ENCODE measurements at places on chromosomes 7 and 10. TPM values are rescaled to one million over a fixed set of nuclear protein-coding genes. Genes with fewer than 3 reads are reported as not detected.

DNA sequence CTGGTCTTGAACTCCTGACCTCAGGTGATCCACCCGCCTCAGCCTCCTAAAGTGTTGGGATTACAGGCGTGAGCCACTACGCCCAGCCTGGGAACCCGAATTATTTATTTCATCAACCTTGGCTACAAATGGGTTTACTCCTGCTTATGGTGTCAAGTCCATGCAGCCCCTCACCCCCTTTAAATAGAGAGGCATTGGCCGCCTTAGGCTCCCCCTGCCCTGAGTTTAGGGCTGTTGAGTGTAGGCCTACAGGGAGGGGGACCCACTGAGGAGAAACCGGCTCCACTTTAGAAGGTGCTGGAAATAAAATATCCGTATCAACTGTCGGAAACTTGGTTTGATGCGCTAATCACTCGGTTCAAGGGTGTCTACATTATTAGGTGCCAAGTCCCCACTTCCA is 8.7 kb upstream of the SP8 start:
- DNase-seq, result no peak

DNA sequence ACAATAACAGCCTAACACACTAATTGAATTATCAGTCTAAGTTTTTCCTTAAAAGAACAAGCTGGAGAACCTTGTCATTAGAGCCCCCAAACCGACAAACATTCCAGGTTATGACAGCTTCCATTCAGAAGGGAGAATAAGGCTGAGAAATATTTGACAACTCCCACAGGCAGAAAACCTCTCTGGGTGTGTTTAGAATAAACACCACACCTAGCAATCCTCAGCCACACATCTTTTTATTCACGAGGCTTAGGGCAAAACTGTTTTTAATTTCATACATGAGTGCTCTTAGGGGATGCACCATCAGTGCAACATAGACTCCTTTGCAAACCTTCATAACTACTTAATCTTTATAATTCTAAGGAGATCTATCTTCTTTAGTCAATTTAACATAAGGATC is 24.2 kb downstream of the STN1 start:
- DNase-seq, result no peak

DNA sequence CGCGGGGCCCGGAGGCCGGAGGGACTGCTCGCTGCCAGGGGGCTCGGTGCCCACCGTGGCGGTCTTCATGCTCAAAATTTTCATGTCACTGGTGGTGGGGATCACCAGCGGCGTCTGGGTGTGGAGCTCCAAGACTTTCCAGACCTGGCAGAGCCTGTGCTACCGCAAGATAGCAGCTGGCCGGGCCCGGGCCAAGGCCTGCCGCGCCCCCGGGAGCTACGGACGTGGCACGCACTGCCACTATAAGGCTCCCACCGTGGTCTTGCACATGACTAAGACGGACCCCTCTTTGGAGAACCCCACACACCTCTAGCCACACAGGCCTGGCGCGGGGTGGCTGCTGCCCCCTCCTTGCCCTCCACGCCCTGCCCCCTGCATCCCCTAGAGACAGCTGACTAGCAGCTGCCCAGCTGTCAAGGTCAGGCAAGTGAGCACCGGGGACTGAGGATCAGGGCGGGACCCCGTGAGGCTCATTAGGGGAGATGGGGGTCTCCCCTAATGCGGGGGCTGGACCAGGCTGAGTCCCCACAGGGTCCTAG is 2.0 kb downstream of the FZD9 start:
- no peak for DNase-seq

GRCh38 chr10:105358911-105359310 is 717.8 kb downstream of the SORCS3 start:
- DNase-seq, result no peak

- DNase-seq, result no peak
Measured at GRCh38 chr10:49396666-49396999, 744 bp upstream of the DRGX start.

DNA sequence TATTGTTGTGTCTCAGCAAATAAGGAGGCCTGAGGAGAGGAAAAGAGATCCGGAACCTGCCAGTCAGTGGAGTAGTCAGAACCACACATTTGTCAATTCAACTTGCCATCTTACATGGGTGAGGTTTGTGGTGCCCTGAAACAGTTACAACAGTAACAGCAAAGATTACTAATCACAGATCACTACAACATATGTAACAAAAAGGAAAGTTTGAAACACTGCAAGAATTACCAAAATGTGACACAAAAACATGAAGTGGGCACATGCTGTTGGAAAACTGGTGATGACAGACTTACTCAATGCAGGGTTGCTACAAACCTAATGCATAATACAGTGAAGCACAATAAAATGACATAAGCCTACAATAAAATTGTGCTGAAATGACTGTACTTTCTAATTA is 89.4 kb downstream of the LRRN3 start:
- no peak for DNase-seq

DNA sequence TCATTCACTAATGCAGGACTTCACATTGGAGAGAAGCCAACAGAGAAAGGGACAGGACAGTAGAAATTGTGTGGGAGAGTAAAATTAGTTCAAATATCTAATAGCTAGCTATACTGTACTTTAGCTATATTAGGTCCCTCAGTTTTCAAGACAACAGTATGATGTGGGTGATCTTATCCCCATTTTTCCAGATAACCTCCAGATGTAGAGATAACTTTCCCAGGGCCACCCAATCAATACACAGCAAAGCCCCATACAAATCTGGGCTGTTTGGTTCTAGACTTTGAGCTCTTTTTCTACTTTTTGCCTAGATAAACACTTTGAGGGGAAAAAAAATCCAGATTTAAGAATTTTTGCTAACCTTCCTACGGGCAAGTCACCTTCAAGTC is 482 bp upstream of the CLDN12 start:
- no peak for DNase-seq

DNA sequence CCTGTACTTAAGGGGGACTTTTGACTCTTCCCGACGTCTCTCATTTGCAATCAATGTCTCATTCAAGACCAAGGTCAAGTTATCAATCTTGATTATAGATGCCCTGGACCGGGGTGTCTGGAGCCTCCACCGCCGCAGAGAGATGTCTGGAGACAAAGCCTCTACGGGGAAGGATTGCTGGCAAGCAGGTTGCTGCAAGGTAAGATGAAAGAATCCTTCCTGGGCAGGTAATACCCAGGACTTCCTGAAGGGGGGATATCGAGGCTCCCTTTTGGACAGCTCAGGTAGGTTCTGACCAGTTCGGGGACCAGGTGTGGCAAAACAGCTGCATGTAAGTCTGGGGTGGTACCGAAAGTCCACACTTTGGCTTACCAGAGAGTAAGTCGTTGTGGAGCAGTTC is 12.5 kb upstream of the CUX1 start:
- DNase-seq, result no peak

DNA sequence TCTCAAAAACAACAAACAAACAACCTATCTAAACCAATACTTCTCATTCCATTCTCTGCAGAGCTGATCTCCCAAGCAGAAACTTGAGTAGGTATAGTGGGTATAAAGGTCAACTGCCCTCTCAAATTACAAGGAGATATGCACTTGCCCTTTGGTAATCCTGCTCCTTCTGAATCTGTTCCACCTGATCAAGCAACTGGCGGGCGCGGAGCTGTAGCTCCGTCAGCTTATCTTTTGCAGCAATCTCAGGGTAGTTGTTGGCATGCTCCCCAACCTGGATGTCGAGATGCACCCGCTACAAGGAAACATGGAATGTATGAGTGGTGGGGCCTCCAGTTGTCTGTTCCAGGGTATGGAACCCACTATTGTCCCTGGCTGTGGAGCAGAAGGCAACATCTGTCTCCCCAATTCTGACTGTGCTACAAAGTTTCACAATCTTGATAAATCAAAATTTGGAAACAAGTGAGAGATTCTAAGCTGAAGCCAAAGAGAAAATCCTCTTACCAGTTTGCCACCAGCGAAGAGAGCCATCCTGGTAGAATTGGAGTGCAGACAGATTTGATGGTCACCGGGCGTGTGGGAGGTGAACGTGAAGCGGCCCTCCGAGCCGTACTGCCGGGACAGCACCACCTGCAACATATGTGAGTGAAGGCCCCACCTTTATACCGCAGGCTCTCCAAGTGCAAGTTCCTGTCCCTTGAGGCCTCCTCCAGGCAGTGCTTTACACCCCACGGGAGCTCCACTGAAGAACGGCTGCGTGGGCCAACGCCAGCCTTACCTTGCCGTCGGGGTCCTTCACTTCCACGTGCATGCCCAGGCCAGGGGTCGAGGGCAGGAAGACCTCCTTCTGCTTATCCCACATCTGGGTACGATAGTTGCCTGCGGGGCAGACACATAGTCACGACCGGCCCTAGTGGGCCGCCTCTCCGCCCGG is 819 bp downstream of the TMED4 start:
- peak; percentile 54 for DNase-seq

GRCh38 chr7:130207033-130207432 is 627 bp upstream of the SSMEM1 start:
- no peak for DNase-seq

DNA sequence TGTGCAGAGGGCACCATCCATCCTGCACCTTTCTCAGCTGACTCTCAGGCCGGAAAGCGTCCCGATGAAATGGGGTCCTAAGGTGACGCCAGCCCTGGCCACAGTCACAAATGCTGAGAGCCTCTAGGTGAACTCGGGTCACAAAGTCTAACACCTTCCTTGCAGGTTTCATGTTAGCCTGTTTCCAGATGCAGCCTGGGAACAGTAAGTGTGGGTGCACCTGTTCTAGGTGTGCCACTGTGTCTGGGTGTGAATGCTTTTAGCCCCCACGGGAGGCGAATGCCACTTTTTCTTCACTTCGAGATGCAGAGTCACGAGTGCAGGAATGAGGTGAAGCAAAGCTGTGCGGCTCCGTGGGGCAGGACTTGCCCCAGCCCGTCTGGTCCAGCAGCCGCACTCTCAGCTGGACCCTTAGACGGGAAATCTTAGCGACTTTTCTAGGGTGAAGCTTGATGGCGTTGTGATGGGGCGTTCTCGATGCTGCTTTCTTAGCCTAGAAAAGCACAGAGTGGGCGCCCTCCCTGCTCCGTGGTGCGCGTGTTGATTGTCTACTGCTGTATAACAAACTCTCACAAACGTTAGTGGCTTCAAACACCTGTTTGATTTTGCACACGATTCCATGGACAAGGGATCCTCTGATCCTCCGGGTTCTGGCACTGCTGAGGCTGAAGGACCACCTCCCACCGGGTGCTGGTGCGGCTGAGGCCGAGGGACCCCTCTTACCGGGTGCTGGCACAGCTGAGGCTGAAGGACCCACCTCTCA is 13.6 kb upstream of the VIPR2 start:
- no peak for DNase-seq

DNA sequence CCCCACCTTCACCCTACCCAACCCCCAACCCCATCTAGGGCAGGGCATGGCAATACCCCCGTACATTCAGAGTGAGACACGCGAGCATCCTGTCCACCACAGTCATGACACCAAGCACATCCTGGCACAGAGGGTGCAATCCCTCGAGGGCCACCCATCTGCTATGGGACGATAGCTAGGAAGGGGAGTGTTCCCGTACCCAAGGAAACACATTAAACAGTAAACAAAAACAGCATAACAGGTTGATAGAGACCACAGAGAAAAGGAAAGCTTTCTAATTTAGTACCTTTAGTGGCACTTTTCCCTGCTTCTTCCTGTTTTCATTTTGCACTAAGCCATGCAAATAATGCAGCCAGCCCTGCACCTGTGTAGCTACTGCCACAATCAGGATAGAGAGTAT is 2.3 kb upstream of the SMKR1 start:
- no peak for DNase-seq

GRCh38 chr7:24894429-24895221 is 85.4 kb downstream of the OSBPL3 start:
- no peak for DNase-seq

DNA sequence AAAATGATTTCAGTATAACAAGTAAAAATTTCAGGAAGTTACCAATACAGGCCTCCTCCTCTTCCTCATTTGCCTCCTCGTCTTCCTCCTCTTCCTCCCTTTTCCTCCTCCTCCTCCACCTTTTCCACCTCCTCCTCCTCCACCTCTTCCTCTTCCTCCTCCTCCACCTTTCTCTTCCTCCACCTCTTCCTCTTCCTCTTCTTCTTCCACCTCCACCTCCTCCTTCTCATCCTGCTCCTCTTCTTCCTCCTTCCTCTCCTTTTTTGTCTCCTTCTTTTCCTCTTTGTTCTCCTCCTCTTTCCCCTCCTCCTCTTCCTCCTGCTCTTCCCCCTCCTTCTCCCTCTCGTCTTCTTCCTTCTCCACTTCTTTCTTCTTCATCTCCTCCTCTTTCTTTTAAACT is 94.4 kb upstream of the SFMBT2 start:
- no peak for DNase-seq

- no peak for DNase-seq
Measured at GRCh38 chr7:16260236-16260728, 161.1 kb downstream of the CRPPA start.

- no peak for DNase-seq
Measured at GRCh38 chr7:46126675-46127300, 205.7 kb upstream of the IGFBP3 start.

DNA sequence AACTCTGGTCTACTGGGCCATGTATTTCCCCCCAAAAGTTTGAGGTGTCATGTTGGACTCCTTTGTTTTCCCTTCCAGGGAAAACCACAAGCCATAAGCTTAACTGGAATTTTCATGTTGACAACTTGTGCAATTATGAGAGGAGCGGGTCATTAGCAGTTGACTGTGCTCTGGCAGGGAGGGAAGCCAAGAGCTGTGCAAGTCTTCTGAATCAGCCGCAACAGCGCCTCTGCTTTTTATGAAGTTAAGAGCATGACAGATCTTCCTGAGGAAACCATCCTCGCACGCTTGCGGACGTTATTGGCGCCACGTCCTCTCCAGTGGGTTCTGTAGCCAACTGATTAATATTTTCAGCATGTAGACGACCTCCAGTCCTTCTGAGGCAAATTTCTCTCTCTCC is 148.7 kb upstream of the MKI67 start:
- no peak for DNase-seq

DNA sequence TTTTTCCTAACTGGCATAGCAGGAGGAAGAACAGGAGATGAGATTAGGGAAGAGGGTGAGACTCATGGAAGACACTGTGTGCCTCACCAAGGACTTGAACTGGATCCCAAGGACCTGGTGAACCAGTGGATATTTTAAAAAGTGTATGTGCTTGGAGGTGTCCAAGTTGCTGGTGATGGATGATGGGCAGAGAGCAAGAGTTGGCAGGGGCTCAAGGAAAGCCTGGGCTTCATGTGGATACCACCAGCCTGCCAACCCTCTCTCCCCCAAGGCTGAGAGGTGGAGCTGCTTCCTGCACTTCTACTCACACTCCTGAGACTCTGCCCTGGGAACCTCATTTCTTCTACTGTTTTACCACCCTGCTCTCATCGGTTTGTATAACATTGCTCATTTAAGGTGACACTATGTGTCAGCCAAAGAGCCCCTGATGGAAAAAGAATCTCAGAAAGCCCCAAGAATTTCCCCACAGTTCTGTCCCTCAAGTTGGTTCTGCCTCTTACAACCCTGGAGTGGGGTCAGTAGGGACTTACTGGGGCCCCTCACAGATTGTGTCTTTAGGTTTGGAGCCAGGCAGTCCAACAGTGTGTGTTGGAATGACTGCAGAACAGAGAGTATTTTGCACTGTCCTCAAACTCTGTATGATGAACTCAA is 56.2 kb upstream of the PDCD4 start:
- DNase-seq, result no peak

- DNase-seq, result no peak
Measured at GRCh38 chr7:112173568-112173905, 32.7 kb downstream of the DOCK4 start.

Gene ZNF722
- total RNA-seq, result not detected

Gene SDK1
- 0.53 TPM for total RNA-seq

Gene MARCHF5
- total RNA-seq, result 24.7 TPM

Gene RPEL1
- not detected for total RNA-seq

Gene CRYGN
- not detected for total RNA-seq

Gene CLDN15
- total RNA-seq, result 8.6 TPM

Gene DNAH11
- total RNA-seq, result 1.7 TPM

Gene C7orf33
- total RNA-seq, result not detected

Gene NRAP
- total RNA-seq, result 0.05 TPM

Gene TUBB8
- total RNA-seq, result not detected

Gene PRPS1L1
- total RNA-seq, result not detected
